ENCODE measurements at places on chromosomes 6 and 20.

DNA sequence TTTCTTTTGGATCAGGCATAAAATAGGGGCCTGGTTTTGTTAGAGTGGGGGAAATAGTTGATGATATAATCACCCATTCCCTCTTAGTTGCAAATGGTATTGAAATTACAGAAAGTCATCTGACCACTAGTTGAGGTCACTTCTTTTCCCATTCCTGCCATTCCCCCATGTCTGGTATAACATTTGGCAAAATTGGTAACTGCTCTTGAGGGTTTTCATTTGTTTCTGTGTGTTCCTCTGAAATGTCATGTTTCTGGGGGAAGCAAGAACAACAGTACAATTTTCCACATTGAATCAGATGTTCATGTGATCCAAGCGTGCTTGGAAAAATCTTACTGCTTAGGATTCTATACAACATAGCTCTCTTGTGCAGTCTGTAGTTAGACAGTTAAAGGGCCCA, 7.3 kb downstream of the AIG1 start:
- no peak for DNase-seq

DNA sequence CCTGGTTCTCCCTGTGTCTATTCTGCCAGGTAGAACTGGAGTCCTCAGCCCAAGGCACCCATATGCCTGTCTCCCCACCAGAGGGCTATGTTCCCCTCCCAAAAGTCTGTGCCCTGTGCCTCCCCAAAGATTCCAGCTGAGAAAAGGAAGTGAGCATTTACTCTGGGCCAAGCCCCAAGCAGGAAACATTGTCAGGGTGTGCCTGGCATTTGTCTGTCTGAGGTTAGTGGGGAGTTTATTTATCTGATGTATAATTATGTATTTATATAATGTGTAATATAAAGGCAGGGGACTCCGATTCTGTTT, 5.6 kb downstream of the GDF5 start:
- no peak for DNase-seq

DNA sequence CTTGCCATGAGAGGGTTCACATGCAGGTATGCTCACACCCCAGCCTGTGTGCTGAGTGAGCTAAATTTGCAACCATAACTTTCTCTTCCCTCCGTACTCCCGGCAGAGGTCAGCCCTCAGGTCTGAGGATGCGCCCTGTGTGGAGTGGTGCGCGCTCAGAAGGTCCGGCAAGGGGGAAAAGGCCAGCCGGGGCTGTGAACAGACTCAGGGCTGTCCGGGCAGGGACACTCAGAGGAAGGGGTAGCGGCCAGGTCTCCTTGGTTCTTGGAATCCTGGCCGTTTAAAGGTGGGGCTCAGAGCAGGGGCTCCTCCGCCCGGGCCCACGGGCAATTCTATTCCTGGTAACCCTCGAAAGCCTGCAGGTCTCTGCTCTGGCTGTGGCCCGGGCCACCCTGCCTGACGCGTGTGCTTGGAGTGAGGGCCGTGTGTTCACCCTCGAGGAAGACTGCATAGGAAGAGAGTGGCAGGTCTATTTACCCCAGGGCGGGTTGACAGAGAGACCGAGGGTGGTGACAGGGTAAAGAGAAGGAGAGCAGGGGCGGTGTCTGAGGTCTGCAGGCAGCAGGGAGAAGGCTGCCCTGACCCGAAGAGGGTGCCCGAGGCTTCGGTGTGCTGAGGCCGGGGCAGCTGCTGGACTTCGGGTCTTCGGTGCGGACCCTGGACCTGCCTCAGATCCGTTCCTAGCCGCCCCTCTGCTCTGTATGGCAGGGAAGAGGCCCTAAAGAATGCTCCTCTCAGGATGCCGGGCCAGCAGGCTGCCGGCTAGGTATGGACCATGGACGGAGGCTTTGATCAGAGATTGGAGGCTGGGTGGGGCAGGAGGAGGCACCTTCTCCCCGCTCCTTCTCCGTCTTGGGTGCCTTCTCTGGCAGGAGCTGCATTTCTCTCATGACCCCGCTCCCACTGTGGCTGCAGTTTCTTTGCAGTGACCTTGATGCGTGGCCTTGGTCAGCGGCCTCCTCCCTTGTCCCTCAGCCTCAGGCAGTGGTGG, 131.1 kb upstream of the ARMC2 start:
- no peak for DNase-seq

- DNase-seq: no peak
These were observed 23.0 kb upstream of the ECHDC1 start for GRCh38 chr6:127366282-127367022.

DNA sequence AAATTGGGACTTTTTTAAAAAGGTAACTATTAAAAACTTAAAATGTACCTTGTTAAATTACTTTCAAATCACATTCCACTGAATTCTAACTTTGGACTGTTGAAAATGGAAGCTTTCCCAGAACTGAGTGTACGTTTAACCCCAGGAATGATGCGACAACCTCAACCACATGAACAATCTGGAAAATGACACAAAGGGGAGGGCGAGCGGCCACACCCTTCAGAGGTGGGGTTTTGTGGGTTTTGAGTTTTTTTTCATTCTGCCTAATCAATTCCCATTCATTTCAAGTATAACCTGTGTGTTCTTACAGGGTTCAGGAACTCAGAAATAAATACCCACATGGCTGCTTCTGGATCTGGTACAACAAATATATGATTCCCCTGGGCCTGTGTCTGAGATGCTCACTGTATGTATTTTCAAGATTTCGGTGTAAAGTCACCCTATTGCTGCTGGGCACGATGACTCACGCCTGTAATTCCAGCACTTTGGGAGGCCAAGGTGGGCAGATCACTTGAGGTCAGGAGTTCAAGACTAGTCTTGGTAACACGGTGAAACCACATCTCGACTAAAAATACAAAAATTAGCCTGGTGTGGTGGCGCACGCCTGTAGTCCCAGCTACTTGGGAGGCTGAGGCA, 21.6 kb downstream of the CNKSR3 start:
- DNase-seq: no peak

DNA sequence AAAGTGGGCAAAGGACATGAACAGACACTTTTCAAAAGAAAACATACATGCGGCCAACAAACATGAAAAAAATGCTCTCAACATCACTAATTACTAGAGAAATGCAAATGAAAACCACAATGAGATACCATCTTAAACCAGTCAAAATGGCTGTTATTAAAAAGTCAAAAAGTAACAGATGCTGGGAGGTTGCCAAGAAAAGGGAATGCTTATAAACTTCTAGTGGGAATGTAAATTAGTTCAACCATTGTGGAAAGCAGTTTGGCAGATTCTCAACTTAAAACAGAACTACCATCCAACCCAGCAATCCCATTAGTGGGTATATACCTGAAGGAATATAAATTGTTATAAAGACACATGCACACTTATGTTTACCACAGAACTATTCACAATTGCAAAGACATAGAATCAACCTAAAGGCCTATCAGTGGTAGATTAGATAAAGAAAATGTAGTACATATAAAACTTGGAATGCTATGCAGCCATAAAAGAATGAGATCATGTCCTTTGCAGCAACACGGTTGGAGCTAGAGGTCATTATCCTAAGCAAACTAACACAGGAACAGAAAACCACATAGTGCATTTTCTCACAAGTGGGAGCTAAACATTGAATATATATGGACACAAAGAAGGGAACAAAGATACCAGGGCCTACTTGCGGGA, 16.3 kb downstream of the CENPQ start:
- no peak for DNase-seq
